ENCODE measurements at places on chromosomes 11 and 22. TPM values are rescaled to one million over a fixed set of nuclear protein-coding genes. Genes with fewer than 3 reads are reported as not detected.

DNA sequence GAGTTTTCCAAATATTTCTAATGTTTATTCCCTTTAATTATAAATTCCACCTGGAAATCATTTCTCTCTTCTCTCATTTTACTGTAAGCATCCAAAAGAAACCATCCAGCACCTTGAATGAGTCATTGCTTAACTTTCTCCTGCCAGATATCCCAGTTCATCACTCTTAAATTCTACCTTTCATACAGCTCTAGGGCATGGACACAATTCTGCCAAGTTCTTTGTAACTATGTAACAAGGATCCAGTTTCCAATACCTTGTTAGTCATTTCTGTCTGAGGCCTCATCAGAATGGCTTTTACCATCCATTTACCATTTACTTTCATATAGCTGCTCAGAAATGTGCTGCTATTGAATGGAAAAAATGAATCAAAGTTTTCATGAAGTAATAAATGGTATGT, 455.4 kb upstream of the TENM4 start:
- H3K27me3 ChIP-seq, result no peaks in the 10 kb centered on the region
- H3K27ac ChIP-seq, result no peak overlapping the region
- no peak for DNase-seq
- no peaks in the 10 kb centered on the region for H3K4me1 ChIP-seq
- H3K4me3 ChIP-seq, result no peak overlapping the region

Gene THAP12
- 42.7 TPM for total RNA-seq

- no peaks in the 10 kb centered on the region for H3K36me3 ChIP-seq
- no peak overlapping the region for H3K27ac ChIP-seq
- DNase-seq, result no peak
These were observed 13.5 kb upstream of the VWA5A start for GRCh38 chr11:124101737-124102136.

Gene KRTAP5-7
- not detected for total RNA-seq

DNA sequence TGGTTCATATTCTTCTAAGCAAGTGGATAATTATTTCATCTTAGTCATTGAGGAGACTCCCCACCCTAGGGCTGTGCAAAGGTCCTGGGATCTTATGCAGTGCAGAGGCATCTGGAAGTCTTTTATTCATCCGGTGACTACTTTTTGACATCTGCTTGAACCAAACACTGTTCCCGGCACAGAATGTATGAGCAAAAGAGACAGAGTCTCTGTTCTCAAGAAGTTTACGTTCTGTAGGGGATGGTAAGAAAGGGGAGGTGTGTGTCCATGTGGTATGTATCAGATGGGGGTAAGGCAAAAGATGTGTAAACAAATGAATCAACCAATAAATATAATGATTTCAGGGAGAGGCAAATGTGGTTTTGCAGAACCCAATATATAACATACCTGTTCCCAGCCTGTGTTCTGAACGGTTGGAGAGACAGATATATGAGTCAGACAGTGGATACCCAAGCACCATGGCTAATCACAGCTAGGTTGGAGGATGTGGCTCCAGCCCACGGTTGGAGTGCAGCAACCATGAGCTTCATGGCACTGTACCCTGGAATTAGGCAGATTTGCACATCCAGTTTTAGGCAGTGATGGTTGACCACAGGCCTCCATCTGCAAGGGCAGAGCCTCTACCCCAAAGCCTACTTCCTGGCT, 75.1 kb upstream of the CADM1 start:
- no peaks in the 10 kb centered on the region for H3K36me3 ChIP-seq
- H3K4me1 ChIP-seq, result peaks cover 2% of the 10 kb centered on the region
- H3K27ac ChIP-seq, result no peak overlapping the region
- no peak overlapping the region for H3K4me3 ChIP-seq
- H3K27me3 ChIP-seq, result peaks cover 8% of the 10 kb centered on the region
